Activated naive CD4-positive, alpha-beta T cell treated with anti-CD3 and anti-CD28 coated beads, Interleukin-2, amount 50 U/mL, for 72 hours (primary cell): ENCODE measurements at places on chromosomes 7 and 10.

GRCh38 chr10:44958196-44958897 is 1.3 kb upstream of the RASSF4 start:
- no peak for DNase-seq

- no peak for DNase-seq
Observed at GRCh38 chr10:69630651-69631400, 779 bp downstream of the FAM241B start.

DNA sequence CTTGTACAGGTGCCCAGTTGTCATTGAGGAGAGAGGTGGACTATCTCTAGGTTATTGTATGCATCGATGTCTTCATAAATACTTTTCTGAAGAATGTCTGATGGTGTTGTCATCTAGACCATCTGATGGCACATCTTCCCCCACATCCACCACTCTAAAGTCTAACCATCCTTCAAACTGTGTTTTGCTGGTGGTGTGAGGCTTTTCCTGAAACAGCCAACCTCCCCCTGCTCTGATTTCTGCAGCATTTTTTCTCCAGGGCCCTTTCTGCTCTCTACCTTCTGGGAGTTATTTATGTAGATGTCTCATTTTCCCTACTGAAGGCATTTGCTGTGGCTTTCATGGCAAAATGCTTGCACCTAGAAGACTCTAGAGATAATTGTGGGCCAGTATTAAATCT is 1.5 kb downstream of the PLCE1 start:
- DNase-seq = no peak

GRCh38 chr7:117015258-117016184 is 62.2 kb downstream of the ST7 start:
- DNase-seq = no peak

GRCh38 chr7:133052401-133052756 is 29.5 kb downstream of the CHCHD3 start:
- DNase-seq = no peak

DNA sequence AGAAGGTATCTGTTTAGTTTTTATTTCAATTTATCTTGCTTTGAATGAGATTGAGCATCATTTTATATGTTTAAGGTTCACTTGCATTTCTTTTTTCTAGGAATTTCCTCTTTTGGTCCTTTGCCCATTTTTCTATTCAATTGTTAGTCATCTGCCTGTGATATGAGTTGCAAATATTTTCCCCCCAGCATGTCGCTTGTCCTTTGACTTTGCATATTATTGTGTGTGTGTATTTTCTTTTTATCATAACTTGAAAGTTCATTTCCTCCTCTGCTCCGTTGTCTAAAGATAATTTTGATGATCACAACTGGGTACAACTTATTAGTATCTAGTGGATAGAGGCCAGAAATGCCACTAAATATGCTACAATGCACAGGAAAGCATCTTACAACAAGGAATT is 132.7 kb upstream of the MDFIC start:
- DNase-seq = no peak

- DNase-seq = no peak
Observed at GRCh38 chr10:48399056-48399541, 92.6 kb downstream of the MAPK8 start.

- DNase-seq = no peak
Observed at GRCh38 chr10:72812753-72813430, 80.6 kb upstream of the OIT3 start.

DNA sequence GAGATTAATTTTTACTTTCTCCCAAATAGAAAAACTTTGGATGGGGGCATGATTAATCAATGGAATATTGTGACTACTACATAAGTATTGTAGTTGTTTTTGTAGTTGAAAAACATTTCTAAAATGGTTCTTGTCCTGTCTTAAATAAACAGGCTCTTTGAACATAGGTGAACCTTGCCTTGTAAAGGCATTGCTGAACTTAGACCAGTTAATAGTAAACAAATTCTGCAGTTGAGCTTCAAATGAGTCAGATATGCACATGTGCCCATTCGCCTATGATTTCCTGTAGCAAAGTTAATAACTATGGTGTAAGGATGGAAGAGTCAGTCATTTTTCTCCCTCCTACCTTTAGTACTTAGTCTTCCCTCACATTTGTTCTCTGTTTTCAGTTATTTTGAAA is 22.6 kb downstream of the CUTC start:
- DNase-seq = no peak

DNA sequence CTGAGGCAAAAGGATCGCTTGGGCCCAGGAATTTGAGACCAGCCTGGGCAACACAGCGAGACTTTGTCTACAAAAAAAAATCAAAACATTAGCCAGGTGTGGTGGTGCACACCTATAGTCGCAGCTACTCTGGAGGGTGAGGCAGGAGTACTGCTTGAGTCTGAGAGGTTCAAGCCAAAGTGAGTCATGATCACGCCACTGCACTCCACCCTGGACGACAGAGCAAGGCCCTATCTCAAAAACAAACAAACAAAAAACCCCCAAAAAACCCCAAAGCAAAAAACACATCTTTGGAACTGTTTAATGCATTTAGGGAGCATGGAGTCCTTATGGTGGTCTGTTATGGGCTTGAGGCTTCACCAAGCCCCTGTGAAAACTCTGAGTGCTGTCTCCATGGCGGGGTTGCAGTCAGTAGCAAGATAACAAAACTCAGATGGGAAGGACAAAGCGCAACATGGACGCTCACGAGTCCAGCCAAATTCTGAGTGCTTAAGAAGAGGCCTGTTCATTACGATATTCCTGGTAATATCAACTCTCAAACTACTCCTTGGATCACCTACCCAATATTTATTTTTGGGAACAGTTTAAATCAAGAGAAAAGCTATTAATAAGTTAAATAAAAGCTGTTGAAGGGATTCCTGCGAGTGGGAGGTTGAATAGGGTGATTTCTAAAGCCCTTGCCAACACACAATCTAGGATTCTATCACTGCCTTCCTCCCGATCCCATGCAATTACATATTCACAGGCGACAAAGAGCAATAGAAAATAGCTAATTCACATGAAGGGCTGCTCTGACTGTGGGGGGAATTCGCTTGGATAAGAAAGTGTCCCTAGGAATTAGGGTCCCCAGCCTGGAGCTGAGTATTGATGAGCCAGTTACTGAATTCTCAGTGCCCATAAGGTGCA is 123.3 kb downstream of the HIPK2 start:
- DNase-seq = no peak

- DNase-seq = no peak
Observed at GRCh38 chr10:51510231-51510630, 189.2 kb downstream of the CSTF2T start.

- no peak for DNase-seq
Observed at GRCh38 chr7:141072548-141073172, 1.2 kb upstream of the TMEM178B start.

DNA sequence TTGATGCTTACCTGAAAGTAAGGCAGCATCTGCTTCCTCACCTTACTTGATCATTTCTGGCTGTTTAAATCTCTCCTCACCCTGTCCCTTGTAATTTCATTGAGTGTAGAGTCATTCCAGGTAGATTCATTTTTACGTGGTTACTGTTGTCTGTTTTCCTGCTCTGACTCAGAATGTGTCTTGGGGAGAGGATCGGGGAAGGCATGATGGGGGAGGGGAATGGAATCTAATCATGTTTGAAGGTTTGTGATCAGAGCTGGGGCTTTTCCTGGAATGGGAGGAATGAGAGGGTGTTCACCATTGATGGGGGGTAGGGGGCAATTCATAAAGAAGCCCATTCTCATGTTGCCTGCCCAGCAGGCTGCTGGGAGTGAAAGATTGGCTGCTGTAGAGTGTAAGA is 18.7 kb downstream of the SEC24C start:
- no peak for DNase-seq

- DNase-seq = no peak
Observed at GRCh38 chr10:95467162-95467599, 94.0 kb downstream of the SORBS1 start.
